Activated T-cell treated with anti-CD3 and anti-CD28 coated beads for 1 hour (primary cell): ENCODE measurements at places on chromosomes 6 and 20.

- DNase-seq, result no peak
Measured at GRCh38 chr6:125741336-125741735, 8.1 kb upstream of the HEY2 start.

GRCh38 chr20:64010711-64011237 lies 25.2 kb upstream of the C20orf204 start:
- no peak for DNase-seq

- no peak for DNase-seq
Measured at GRCh38 chr6:22784601-22785410, 215.4 kb downstream of the HDGFL1 start.

GRCh38 chr20:53662595-53662994 lies 69.0 kb upstream of the ZNF217 start:
- no peak for DNase-seq

GRCh38 chr20:38033330-38034107 lies at the start of the genes RPRD1B and TTI1:
TSS of gene RPRD1B (plus strand) at chr20:38033746. CDS start at chr20:38033948, 202 bp downstream.
TSS of gene TTI1 (minus strand) at chr20:38033456. CDS start at chr20:38013816, 19,640 bp downstream.
- DNase-seq, result peak; percentile 77

GRCh38 chr20:50415516-50416268 lies 94.5 kb upstream of the PTPN1 start:
- no peak for DNase-seq

DNA sequence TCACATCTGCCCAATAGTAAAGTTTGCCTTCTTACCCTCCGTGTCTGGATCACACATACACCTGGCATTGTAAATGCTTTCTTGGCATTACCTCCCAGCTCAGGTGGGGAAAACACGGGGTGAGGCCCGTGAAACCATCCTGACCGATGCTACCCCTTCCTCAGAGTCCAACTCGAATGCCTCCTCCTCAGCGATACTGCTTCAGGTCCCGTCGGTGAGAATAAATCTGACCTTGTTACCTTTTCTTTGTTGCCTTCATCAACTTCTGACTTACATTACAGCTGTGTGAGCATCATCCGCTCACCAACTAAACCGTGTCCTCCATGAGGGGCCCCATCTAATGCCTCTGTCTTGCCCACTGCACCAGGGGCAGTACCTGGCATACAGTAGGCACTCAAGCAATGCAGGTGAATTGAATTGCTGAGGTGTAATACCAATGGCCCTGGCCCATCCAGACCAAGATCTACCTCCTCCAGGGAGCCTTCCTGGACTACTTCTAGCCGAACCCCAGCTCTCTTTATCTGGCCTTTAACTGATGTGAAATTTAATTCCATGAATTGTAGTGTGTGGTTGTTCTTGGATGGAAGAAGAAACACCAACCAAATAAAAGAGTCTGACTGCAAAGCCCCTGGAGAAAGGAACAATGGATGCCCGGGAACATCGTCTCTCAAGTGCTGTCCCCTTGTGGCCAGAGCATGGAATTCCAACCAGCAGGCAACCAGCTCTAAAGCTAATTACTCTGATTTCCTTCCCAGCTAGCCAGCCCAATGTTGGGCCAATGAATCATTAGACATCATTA lies 141.5 kb downstream of the ANKRD60 start:
- DNase-seq, result no peak

GRCh38 chr6:54515713-54516112 lies 207.5 kb downstream of the TINAG start:
- no peak for DNase-seq

DNA sequence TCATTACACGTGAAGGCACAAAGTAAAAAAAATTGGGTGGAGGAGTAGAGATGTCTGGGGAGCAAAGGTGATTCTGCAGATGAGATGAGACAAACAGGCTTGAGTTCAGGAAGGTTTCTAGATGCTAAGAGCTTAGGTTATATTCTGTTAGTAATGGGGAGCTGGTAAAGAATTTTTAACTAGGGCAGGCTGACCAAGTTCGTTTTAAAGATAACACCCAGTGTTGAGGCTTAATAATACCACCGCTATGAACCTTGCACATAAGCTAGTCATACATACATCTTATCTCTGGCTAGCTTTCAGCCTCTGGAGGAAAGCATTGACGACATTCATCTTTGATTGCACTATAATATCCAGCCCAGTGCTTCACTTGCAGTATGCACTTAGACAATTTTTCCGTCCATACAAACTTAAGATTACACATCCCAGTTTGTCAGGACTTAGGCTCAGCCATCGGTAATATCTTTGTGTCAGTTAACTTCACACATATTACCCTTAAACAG lies 12.1 kb downstream of the NHSL1 start:
- no peak for DNase-seq

DNA sequence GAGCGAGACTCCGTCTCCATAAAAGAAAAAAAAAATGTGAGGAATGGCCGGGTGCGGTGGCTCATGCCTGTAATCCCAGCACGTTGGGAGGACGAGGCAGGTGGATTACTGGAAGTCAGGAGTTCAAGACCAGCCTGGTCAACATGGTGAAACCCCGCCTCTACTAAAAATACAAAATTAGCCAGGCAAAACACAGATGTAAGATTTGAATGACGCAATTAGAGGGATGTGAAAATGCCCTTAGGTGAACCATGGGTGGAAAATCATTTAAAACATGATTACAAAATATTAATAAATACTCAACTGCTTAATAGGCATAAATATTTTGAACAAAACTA lies 20.9 kb downstream of the COL9A3 start:
- DNase-seq, result no peak

DNA sequence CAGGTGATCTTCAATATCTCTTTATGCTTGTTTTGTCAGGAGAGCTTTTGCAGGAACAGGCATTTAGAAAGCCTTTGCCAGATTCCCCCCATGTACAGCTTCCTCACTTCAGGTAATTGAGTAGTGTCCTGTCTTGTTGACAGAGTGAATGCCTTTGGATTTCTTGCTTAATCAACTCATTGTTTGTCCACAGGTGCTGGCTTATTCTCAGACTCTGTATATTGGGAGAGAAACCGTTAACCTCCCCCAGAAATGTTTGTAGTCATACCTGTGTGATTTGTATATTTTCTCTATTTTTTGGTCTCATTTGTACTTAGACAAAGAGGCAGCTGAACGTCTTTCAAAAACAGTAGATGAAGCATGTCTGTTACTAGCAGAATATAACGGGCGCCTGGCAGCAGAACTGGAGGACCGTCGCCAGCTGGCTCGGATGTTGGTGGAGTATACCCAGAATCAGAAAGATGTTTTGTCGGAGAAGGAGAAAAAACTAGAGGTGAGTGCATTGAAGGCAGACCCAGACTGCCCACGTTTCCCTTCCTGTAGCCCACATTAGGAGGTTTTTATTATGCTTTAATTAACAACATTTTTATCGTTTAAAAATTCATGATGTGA lies 32.3 kb downstream of the RPRD1B start:
- DNase-seq, result no peak

DNA sequence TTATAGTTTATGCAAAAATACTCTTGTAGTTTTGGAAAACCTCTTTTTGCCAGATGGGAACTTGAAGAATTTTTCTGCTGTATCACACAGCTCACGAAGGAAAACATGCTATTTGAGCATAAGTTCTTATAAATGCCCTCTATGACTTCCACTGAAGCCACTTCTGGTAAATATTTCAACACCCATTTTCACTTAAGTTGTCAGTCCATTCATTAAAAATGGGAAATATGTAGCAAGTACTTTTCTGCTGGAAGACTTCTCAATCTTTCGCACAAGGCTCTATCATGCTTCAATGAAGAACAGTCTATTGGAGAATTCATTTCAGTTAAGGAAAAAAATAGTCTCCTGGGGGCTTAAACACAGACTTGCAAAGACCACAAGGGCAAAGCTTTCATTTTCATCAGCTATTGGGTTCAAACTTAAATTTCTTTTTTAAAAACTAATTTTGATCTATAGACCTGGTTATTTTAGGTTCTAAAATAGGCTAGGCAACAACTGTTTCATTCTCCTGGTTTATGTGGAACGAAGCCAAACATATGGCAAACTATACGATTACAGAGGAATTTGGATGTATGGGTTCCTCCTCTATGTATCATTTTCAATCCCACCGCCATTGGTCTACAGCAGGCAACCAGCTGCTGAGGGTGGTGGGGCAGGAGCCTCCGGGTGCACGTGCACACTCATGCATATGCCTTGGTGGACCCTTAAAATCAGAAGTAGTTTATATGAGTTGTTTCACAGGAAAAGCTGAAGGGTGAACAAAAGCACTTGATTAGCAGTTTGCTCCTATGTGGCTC lies 38.7 kb downstream of the LAMA4 start:
- DNase-seq, result no peak

- no peak for DNase-seq
Measured at GRCh38 chr6:158765499-158766068, 53.6 kb downstream of the EZR start.

GRCh38 chr20:41005361-41005729 lies 23.3 kb upstream of the TOP1 start:
- DNase-seq, result no peak

- no peak for DNase-seq
Measured at GRCh38 chr20:34578521-34578920, 20.0 kb downstream of the MAP1LC3A start.

GRCh38 chr6:168607272-168608112 lies 166.5 kb downstream of the SMOC2 start:
- DNase-seq, result no peak

- no peak for DNase-seq
Measured at GRCh38 chr6:3237761-3238662, 10.6 kb upstream of the TUBB2B start.

DNA sequence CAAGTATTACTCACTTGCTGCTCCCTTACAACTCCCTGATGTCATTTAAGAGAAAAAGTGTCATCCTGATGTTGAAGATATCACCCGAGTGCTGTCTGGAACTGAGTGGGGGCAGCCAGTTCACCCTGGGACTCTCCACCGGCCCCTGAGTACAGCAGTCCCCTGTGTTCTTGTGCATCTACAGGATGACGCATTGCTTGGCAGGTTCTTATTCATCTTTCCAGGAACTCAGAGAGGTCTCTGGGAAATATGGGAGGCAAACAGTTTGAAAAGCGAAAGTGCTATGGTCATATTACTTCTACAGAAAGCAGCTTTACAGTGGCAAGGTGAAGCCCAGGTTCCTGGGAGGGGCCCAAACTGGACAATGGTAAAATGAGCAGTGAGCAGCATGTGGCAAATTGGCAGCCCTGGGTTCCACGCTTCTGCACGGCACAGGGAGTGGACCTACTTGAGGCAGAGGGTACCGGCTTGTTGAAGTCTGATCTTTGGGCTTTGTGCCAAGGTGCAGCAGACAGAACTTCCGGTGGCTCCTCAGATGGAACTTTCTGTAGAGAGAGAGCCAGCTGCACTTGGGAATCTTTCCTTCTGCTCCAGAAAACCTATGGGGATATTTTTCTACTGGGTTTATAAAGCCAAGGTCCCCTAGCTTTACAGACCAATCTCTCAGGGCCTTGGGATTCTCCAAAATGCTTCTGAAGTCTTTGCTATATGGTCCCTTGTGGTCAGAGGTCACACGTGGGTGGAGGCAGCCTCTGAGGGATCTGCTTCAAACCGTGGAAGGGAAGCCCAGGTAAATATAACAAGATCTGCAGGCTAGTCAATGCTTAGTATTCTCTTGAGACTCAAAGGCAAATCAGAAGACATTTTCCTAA lies 128.3 kb downstream of the MAP3K7 start:
- DNase-seq, result no peak
